Dermis microvascular lymphatic vessel endothelial cell (primary cell): ENCODE measurements at places on chromosomes 12 and 14. TPM values are rescaled to one million over a fixed set of nuclear protein-coding genes. Genes with fewer than 3 reads are reported as not detected.

KCNH3 gene
- under 0.01 and 0.13 TPM in 2 replicates for total RNA-seq

PLCZ1 gene
- total RNA-seq, result not detected in 2 replicates

TAS2R43 gene
- 0.26 and 1.6 TPM in 2 replicates for total RNA-seq

CKAP4 gene
- 36.2 and 55.9 TPM in 2 replicates for total RNA-seq
